AG04450 (cell line): ENCODE measurements at places on chromosomes 6 and 20.
A peak's percentile ranks its signal among the peaks of the same experiment; 100 is the strongest.

DNA sequence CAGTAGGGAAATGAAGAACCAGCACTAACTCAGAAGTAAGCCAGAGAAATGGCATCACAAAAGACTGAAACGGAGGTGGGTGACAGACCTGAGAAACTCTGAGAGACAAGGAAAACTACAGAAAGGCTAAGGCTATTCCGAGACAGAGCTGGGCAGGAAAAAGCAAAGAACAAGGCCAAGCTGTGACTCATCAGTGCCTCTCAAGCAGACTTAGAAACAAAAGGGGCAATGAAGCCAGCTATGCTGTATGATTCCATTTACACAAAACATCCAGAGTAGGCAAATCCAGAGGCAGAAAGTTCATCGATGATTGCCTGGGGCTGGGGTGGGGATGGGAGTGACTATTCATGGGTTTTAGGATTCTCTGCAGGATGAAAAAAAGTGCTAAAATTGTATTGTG lies 50.0 kb downstream of the SLC23A2 start:
- no peak for DNase-seq

GRCh38 chr6:15505463-15505918 lies 157.3 kb downstream of the DTNBP1 start:
- DNase-seq: no peak

DNA sequence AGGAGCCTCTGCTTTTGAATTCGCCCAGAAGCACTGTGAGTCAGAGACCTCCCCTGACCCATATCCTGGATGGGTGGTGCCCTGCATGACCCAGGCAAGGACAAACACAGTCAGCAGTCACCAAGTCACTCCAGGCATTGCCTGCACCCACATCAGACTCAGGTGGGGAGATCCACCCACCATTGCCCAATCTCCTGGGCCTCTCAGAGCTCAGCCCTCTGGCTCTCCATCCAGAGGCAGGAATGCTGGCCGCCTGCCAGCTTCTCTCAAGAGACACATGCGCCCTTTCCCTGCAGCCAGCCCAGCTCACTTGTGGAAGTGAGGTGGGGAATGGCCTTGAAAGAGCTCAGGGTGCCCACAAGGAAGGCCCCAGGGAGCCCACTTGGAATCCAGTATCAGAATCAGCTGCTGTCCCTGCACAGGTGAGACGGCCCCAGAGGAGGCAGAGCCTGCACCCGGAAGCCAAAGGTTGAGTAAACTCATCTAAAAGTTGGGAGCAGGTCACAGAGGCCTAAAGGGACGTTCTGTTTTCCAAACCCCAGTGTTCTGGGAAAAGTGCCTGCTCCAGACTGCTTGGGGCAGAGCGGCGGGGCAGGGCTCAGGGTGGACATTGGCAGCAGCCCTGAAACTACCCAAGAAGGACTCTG lies 129.8 kb downstream of the PREX1 start:
- DNase-seq: peak; percentile 52

DNA sequence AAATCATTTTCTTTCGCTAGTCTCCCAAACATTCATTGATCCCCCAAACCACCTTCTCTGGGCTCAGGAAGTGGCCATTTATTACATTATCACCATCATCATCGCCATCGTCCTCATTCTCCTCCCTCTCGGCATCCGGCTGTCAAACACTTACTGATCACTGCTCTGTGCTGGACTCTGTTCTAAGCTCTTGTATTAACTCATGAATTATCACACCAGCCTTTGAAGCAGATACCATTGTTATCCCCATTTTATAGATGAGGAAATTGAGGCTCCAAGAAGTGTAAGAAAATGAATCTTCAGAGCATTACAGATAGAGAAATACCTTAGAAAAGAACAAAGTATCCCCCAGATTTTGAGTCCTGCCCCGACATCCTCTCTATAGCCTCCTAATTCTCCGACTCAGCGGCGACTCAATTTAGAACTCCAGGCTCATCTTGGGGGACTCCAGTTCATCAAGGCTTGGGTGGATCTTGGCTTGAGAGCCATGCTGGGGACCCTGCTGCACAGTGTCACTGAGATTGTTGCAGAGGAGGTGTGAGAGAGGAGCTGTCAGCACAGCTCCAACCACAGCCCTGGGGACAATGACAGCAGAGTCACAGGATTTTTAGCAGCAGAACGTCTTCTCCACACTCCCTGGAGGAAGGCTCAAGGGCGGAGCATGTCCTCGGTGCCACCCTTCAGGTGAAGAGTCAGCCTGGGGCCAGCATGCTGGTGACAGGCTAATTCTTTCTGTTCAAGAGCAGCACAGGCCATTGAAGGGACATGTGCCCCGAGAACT lies 6.6 kb upstream of the EEF1E1 start:
- DNase-seq: no peak

- no peak for DNase-seq
These were observed 122.6 kb upstream of the MLN start for GRCh38 chr6:33926451-33926850.

DNA sequence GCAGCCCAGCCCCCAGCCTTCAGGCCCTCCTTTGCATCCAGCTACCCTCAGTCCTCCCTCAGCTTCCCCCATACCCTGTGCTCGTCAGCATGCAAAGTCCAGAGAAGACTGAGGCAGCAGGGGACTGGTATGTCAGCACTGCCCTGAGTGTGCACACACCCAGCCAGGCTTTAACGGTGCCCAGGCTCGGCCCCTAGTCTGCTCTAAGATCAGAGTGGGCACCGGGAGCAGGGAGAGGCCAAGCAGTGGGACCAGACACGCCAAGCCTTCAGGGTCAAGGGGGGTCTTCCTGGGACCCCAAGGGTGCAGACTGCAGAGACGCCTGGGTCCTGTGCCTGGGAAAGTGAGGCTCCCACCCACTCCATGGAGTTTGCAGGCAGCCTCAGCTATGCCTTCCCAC lies 74.7 kb downstream of the GPR63 start:
- DNase-seq: no peak
